Fibroblast of gingiva (primary cell): ENCODE measurements at places on chromosomes 6 and 20.

DNA sequence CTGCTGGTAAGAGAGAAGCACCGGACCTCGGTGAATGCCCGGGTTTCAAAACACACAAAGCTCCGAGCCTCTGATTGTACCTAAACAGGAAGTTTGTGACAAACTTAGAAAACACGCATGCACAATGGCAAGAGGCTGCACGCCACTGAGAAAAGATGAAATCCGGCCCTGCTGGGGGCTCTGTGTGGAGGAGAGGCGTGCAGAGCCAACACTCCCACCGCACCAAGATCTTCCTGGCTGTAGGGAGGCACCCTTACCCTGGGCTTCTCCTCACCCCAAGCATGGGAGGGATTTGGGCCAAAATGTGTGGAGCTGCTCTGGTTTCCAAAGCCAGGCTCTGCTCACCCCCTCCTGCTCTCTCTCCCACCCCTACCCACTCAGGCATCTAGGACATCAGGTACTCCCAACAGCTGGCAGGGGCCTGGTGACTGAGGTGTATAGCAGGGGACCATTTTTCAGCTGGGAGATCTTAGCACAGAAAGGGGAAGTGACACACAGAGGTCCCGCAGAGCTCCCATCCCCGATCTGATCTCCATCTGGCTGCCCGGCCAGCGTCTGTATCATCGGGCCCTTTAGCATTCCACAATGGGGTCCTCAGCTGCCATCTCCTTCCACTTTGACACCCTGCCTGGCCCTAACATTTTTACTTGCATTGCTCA lies 84.2 kb downstream of the TRERF1 start:
- DNase-seq: no peak

- DNase-seq: no peak
Measured at GRCh38 chr20:62505337-62506045, 29.7 kb upstream of the GATA5 start.

GRCh38 chr6:54463354-54464024 lies 155.2 kb downstream of the TINAG start:
- no peak for DNase-seq

DNA sequence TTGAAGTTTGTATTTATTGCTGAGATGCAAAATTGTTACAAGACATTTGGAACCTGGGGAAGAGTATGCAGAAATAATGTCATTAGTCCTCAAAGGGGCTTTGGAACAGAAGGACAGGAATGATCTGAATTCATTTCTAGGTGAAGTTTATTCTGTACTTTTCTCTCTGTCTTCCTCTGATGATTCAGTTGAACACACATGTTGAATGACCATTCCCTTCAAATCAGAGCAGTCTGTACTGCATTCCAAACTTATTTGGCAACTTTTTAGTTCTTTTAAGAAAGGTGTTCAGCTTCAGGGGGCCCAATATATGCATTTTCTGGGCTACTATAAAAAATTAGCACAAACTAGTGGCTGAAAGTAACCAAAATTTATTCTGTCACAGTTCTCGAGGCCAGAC lies 213.9 kb upstream of the LAMP5 start:
- DNase-seq: no peak

DNA sequence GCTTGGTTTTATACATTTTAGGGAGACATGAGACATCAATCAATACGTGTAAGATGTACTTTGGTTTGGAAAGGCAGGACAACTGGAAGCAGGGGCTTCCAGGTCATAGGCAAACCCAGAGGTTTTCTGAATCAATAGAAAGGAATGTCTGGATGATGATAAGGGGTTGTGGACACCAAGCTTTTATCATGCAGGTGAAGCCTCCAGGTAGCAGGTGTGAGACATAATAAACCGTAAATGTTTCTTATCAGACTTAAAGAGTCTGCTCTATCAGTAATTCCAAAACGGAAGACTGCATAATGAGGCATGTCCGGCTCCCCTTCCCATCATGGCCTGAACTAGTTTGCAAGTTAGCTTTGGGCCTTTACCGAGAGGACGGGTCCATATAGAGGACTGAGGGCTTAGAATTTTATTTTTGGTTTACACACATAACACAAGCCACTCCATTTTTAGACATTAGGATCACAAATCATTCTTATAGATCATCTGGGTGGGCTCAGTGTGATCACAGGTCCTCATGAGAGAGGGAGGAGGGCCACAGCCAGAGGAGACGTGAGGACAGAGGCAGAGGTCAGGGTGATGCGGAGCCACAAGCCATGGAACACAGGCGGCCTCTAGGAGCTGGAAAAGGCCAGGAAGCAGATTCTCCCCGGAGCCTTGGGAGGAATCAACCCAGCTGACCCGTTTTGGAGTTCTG lies 10.7 kb upstream of the SERPINB9 start:
- no peak for DNase-seq

- no peak for DNase-seq
Measured at GRCh38 chr6:98927534-98927933, 20.2 kb downstream of the FBXL4 start.

DNA sequence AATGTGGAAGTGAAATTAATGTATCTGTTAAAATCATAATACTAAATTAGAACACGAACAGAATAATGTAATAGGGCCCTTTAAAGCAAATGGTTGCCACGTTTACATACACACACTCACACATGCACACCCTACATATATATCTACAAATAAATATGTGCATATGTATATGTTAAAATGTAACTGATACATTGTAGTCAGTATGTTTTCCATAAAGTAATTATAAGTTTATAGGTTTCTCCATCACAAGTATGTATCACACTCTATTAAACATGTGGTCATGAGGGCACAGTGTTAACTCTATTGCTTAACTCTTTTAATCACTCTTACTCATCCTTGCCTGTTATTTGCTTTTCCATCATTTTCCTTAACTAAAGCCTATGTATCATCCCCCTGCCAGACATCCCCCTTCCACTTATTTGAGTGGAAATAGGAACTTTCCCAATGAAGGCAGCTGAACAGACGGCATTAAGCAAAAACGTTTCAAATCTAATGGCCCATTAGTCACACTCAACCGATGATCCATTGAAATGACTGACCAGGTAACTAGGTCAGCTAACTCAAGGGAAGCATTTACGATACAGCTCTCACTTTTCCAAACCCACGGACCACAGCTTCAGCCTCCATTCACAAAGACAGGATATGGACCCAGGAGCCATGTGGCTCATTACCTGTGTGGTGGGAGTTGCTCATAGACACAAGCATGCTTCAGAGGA lies 89.3 kb downstream of the HAO1 start:
- peak; percentile 9 for DNase-seq

- DNase-seq: no peak
Measured at GRCh38 chr6:111199935-111200334, 112.6 kb downstream of the SLC16A10 start.

DNA sequence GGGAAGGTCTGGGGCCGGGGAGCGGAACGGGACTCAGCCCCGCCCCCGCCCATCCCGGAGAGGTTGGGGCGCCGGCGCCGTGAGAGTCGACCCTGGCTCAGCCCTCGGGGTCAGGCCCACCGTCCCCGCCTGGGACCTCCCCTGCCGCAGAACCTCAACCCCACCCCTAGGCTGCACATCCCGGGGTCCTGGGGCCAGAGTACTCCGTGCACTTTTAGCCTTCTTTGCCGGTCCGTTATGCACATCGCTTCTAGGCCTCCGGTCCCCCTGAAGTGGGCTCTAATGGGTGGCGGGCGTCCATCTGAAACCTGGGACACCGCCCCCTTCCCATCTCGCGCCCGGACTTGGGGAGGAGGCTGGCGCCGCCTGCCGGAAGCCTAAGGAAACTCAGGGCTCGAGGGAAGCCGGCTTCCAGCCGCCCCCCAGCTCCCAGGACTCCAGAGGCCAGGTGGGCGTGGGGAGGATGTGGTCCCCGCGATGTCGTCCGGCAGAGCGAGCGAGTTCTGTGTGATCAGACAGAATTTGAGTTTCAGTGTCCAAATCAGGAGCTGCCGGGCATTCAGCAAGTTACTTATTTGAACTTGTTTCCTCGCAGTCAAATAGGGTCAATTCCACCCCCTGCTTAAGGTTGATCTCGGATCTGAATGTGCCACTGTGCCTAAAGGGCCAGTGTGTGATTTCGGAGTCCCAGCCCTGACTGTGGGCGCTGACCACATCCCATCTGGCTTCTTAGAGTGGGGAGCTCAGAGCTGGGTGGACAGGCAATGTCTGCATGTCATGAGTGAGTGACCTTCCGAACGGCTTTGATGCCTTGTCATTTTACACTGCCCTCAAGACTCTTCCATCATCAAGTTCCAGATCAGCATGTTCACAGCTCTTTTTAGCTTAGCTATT lies 47.6 kb downstream of the CPXM1 start:
- DNase-seq: peak; percentile 11

GRCh38 chr20:53599378-53599777 lies 5.7 kb upstream of the ZNF217 start:
- no peak for DNase-seq

GRCh38 chr20:34983995-34984735 lies 28.5 kb downstream of the MYH7B start:
- DNase-seq: no peak

DNA sequence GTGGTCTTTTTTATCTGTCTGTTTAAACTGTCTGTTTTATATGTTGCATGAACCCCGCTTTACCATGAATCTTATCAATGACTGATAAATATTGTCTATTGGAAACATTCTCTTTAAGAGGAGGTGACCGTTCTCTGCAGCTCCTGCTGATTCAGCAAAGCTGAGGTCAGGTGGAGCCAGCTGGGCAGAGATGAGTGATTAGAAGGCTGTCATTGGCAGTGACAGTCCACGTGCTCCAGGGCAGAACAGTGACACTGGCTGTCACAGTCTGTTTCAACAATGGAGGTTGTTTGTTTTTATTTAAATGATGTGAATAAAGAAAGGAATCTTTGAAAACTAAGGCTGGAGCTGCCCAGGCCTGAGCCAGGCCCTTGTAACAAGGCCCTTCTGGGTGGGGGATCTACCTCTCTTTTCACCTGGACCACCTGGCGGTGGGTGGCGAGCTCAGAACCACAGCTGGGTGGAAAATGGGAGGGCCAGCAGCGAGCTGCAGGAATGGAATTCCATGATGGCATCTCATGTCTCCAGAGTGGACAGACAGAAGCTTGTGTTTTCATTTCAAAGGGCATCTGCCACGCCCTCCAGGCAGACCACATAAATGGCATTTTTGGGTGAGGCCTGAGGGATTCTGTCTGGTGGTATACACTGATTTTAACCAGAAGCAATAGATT lies 12.6 kb downstream of the SYNJ2 start:
- DNase-seq: no peak

DNA sequence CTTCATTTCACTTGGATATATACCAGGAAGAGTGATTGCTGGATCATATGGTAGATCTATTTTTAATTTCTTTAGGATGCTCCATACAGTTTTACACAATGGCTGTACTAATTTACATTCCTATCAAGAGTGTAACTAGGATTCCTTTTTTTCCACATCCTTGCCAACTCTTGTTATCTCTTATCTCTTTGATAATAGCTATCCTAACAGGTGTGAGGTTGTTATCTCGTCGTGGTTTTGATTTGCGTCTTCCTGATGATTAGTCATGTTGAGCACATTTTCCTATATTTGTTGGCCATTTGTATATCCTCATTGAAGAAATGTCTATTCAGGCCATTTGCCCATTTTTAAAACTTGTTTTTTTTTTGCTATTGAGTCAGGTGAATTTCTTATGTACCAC lies 552.4 kb downstream of the RFPL4B start:
- DNase-seq: no peak

- DNase-seq: no peak
Measured at GRCh38 chr6:73121421-73121993, 103.8 kb downstream of the KHDC1L start.

- no peak for DNase-seq
Measured at GRCh38 chr6:82227770-82228169, 19.8 kb downstream of the IBTK start.

GRCh38 chr6:168585441-168585840 lies 144.5 kb downstream of the SMOC2 start:
- DNase-seq: no peak

GRCh38 chr20:34538671-34539123 lies 19.8 kb upstream of the MAP1LC3A start:
- peak; percentile 66 for DNase-seq

DNA sequence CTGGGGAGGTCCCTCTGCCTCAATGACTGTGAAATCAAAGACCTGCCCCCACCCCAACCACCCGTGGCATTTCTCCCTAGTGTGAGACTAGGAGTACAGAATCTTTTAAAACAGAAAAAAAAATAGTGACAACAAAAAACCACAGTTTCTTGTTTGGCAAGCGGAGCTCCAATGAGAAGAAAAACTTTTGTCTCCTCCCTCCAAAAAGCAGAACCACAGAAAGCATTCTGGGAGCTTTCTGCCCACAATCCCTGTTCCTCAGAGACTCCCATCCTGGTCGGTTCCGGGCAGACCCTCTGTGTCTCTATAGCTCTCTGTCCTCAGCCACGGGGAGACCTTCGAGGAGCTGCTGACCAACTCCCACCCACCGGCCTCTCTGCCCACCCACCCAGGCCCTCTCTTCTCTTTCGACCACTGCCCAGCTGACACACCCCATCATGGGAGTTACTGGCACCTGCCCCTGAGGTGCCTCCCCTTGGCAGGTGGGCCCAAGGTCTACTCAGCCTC lies 4.9 kb downstream of the PREX1 start:
- DNase-seq: no peak

DNA sequence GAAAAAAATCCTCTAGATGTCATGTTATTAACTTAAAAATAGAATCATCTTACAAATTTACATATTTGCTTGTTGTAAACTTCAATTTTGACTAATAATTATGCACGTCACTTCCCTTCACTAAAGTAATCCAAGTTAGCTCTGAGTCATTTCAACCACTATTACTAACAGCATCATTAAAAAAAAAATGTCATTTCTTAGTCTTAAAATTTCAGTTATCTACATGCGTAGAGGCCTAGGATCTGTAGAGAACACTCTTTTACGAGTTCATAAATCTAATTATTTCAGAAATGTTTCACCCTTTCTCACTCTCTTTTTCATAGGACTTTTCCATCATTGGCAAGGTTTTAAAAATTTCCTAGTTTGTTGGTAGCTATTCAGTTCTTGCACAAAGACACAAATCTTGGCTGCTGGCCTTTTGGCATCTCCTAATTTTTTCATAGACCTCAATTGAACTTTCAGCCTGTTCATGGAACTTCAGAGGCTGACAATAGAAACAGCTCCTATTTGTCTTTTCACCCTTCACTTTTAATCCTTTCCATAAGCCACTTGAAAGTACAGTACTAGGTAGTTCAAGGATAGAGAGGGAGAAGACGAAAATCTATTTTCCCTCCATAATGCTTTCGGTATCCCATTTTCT lies 61.5 kb downstream of the OGFRL1 start:
- DNase-seq: peak; percentile 80

DNA sequence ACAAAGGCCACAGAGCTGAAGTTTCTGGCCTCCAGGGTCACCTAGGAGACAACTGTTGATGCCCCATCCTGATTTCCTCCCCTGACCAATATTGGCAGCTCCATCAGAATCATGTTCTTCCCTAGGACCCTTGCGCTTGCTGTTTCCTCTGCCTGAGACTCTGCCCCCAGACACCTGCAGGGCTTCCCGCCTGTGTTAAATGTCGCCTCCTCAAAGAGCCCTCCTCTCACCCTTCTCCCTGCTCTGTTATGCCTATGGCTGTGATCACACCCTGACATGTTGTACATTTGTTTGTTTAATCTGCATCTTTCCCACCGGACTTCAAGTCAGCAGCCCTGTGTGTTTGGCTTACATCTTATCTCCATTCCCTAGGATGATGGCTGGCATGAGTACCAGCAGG lies 30.1 kb downstream of the DLGAP4 start:
- DNase-seq: no peak

GRCh38 chr6:33439956-33440648 lies 14.3 kb upstream of the ZBTB9 start:
- no peak for DNase-seq
